Osteoblast (primary cell): ENCODE measurements at places on chromosomes 5 and 9. TPM values are rescaled to one million over a fixed set of nuclear protein-coding genes. Genes with fewer than 3 reads are reported as not detected.

Gene IL4
- not detected in 2 replicates for total RNA-seq

Gene ANKRD55
- total RNA-seq: not detected in 2 replicates

Gene SREK1
- total RNA-seq: 81.6 and 86.5 TPM in 2 replicates

Gene KLHL3
- total RNA-seq: 6.2 and 7.1 TPM in 2 replicates

Gene NUTM2F
- total RNA-seq: not detected in 2 replicates

DNA sequence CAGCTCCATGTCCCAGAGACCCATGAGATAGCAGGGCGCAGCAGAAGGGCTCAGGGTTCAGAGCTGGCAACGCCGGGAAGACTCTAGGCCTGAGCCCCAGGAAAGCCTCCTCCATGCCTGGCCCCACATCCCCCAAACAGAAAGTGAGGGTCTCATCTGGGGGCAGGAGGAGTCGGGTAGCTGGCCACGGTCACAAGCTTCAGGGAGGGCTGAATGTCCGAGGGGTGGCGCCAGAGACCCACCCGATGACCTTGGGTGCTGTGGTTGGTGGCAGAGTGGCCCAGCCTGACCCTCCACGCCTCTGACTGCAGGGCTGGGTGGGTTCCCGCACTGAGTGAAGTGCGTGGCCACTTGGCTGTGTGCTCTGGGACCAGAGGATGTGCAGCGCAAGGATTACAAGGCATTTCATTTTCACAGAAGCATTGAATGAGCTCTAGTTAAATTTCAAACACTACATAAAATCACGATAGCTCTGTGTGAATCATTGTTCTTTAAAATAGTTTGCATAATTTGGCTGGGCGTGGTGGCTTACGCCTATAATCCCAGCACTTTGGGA is 3.0 kb downstream of the C8G start:
- DNase-seq: peak; percentile 96

DNA sequence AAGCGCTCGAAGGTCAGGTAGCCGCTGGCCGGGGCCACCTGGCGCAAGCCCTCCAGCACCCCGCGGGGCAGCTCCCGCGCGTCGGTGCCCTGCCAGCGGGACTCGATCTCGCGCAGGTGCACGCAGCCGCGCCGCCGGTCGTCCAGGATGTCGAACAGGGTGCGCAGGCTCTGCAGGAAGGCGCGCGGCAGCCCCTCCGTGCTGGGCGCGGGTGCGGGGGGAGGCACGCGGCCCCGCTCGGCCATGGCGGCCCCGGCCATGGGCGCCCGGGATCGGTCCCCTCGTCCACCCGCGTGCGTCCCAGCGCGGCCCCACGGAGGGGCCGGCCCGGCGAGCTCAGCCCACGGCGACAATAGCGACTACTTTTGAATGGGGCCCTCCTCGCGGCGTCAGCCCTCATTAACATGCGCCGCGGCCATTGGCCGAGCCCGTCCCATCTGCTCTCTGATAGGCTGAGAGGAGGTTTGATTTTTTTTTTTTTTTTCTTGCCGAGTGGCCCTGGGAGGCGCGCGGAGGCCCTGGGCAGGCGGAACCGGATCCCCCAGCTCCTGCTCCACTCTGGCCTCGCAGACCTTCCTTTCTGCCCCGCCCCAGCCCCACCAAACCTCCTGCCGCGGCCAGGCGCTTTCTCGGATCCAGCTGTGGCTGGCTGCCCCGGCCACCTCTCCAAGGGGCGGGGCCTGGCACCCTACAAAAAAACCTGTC is at the start of gene SAPCD2:
Gene SAPCD2 (minus strand): TSS at position 357 of the 705 bp plus-strand sequence. CDS start 97 bp downstream, at position 260.
- DNase-seq: peak; percentile 100

DNA sequence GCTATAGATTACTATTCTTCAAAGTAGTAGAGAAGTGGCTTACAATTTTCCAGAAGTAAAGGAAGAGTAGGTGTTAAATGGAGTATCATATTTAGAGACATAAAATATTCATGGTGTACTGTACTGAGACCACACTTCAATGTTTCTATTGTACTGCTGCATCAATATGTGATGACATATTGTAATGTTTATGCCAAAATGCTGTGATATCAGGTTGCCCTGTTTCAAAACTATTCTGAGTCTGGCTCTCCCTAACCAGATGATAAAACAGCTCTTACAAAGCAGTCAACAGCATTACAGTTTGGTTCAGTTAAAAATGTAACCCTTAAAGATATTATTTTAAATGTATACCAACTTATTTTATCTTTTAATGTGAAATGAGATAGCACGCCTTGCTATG is 30.8 kb upstream of the ACOT12 start:
- no peak for DNase-seq

DNA sequence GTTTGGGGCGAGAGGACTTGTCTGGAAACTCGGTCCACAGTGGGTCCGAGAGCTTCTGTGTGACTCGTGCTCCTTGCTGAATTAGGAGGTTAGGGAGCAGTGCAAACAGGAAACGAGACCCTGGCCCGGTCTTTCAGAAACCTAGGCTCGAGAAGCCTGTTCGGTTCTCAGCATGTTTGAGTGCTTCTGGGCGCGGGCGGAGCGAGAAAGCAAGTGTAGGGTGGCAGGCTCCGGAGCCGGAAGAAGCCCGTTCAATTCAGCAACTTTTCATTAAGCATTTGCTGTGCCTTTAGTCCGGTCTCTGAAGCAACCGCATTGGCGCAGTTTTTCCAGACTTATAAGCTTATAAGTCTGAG is 547 bp downstream of the CLTA start:
- DNase-seq: peak; percentile 76

DNA sequence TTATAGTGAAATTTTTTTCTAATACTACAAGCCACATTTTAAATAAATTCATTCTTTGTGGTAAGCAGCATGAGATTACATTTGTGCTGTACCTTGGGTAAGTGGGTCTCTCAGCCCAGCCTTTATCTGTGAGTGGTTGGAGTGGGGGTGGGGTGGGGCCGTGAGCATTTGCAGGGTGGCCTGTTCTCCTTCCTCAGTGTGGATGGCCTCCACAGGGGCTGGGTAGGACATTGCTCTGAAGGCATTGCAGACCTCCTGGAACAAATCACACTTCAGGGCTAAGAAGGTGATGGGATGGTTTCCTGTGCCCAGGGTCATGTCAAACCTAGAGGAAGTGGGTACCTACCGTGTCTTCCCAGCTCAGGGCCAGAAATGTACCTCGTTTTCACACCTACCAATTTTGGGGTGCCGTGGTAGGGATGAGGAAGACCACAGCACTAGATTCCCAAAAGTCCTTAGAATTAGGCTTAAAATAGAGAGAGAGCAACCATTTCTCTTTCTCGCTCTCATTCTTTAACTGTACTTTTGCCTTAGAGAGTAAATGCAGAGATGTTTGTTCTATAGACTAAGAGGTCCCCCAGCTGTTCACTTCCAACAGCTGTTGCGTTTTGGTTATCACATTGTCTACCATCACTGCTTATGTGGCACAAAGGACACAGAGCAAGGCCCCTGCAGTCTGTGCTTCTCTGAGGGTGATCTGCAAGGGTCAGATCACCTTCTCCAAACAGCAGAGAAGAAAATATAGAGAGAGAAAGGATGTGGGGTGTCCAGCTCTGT is 83.4 kb upstream of the CTSL start:
- DNase-seq: no peak

DNA sequence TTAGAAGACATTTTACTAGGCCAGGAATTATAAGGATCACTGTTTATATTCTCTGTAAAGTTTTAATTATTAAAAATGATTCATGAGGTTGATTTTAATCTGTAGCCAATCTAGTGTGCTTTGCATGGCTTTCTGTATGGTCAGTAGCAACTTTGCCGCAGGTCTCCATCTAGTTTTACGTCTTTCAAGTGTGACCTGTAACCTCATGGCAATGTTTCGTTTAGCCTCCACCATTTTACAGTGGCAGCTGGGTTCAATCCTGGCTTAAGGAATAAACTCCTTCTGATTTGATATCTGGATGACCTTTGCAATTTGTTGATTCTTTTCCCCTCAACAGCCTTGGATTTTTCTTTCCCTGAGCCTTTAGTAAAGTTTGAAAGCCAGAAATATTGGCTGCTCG is 434.5 kb upstream of the CDH9 start:
- DNase-seq: no peak

GRCh38 chr5:156431956-156432829 is 105.2 kb downstream of the SGCD start:
- DNase-seq: no peak

DNA sequence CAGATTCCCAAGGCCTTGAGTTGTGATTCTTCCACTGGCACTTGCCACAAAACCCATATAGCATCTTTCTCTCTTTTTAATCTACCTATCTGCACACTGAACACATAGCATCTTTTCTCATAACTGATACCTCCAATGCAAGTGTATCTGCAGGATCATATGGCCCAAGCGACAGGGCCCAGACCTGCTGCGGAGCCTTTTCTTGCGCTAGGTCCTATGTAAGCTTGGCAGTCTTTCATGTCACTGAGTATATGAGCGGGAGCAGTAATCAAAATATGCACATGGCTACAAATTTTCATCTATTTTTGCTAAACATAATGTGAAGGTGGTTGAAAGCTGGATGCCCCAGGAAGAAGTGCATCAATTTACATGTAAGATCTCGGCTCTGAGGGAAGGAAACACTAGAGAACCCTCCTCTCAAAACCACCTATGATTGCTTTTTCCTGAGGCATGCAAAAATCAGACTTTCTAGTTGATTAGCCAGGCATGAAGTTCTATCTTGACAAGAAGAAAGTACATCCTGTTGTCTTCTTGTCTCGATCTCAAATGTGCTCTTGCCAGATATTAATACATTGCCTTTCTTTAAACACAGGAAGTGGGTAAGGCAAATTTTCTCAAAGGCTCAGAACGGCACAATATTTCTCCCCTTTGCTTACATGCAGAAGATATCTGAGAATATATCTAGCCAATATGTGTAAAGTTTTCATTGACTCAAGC is 26.9 kb upstream of the CEMIP2 start:
- no peak for DNase-seq

DNA sequence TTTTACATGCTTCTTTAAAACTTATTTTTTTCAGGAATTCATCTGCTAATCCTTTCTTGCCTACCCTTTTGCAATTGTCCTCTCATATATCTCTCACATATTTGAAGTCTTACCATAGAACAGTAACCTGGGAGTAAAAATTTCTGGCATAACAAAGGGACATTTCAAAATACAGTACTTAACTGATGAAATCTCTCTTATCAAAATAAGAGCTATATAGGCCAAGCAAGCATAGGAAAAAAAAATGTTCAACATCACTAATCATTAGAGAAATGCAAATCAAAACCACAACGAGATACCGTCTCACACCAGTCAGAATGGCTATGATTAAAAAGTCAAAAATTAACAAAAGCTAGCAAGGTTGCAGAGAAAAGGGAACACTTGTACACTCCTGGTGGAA is 2062.7 kb upstream of the CDH6 start:
- DNase-seq: no peak

DNA sequence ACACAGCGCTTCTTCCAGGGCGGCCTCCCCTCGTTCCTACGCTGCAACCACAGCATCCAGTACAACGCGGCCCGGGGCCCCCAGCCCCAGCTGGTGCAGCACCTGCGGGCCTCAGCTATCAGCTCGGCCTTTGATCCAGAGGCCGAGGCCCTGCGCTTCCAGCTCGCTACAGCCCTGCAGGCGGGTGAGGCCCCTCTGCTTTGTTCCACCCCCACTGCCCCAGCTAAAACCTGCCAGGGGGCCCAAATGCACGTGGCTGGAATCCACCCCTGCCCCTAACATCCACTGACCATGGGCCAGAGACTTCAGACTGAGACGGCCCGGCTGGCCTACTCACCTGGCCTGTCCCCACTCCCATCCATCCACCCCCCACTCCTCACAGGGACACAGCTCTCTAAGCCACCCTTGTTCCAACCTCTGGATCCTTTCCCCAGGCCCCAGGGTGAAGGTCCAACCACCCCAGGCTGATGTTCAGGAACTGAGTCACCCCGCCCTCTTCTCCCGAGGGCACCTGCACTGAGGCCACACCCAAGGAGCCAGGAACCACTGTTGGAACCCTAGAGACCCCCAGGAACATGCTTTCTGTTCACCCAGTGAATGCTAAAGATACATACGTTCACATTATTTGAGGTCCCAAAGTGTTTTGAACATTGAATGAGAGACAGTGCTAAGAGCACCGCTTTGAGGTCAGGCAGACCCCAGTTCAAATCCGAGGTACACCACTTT is 18.9 kb upstream of the ASS1 start:
- peak; percentile 66 for DNase-seq

GRCh38 chr5:67725604-67726003 is 490.0 kb upstream of the PIK3R1 start:
- DNase-seq: no peak

- DNase-seq: no peak
These were observed 48.5 kb upstream of the DHFR start for GRCh38 chr5:80703291-80703690.

GRCh38 chr9:127423476-127423933 is 677 bp upstream of the ZNF79 start:
- no peak for DNase-seq

DNA sequence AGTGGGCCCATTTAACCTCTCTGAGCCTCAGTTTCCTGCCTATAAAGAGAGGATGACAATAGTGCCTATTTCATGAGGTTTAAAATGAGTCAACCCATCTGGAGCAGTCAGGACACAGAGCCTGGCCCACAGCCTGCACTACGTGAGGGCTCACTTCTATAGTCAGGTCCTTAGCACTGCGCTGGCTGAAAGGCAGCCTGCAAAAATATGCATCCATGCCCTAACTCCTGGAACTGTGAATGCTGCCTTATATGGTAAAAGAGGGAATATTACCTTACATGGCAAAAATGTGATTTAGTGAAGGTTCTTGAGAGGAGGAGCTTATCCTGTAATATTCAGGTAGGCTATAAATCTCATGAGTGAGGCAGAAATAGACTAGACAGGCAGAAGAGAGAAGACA is 98.5 kb downstream of the GABBR2 start:
- peak; percentile 56 for DNase-seq

DNA sequence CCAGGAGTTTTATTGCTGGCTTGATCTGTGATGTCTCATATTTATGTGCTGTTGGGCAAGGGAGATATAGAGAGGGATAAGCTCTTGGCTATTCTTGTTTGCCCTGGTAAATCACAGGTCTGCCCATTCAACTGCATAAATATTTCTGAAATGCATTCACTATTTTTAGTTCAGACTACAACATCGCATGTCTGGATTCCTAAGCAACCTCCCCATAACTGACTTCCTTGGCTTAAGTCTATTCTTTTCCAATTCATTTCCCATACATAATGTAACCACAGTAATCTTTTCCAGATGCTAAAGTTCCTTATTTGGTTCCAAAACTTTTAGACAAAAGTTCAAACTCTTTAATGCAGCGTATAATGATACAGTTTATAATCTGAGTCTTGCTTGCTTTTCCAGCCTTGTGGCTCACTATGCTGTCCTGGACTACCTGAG is 321.4 kb upstream of the ACTBL2 start:
- DNase-seq: no peak

DNA sequence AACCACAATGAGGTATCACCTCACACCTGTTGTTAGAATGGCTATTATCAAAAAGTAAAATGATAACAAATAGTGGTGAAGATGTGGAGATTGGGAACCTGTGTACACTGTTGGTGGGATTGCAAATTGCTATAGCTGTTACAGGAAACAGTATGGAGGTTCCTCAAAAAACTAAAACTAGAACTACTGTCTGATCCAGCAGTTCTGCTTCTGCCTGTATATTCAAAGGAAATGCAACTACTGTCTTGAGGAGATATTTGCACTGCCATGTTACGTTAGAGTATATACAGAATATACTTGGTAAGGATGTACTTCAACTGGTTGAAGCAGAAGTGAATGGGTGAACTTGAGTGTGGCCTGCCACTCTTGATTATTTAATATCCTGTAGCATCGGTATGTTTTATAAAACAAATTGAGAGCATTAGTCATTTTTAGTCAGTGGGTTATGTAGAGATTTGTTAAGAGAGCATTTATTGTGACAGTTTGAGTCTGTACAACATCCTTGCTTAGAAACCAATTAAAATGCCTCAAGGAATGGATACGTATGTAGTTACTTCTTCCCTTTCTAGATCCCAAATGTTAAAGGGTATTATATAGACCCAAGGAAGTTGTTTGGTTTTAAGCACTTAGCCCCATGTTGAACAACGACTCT is 37.5 kb downstream of the ZCCHC7 start:
- DNase-seq: no peak
